ENCODE measurements at places on chromosomes 6 and 20.

- no peak for DNase-seq
Measured at GRCh38 chr20:48794360-48794759, 33.4 kb downstream of the PREX1 start.

DNA sequence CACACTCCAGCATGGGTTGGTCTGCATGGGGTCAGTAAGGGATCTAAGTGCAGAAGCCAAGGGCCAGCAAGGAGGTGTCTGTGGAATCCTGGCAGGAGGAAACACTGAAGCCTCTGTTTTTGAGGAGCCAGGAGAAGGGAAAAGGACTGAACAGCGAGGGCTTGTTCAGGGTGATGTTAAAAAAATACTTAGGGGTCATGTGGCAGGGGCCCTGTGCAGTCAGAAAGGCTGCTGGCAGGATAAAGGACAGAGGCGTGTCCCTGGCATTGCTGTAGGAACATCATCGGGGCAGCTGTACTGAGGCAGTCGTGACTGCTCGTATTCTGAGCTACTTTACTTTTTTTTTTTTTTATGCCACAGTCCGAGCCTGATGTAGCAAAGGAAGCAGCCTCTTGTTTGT, 127.1 kb upstream of the ZFP64 start:
- no peak for DNase-seq

DNA sequence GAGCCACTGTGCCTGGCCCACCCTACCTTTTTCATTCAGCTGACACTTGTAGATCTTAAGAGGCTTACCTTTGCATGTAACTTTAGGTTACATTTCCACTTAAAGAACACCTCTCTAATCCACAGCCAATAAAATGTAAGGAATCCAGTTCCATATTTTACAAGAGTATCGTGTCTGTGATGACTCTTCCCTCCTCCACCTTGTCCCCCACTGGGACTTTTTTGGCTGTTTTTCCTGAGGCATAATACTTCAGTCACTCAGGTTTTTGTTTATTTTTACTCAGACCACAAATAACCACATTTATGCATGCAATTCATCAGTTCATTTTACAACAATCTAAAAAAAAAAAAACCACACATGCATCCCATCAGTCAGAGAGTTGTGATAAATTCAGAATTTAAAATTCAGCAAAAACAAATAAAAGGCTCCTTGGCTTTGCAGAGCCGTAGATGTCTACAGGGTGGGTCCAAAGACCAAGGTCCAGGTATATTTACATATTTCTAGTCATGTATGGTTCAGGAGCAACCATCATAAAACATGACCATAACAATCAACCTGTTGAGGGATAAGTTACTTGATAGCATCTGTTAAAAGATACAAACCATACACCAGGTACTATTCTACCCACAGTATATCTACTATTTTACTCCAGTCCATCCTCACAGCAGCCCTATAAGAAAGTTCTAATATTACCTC, 9.9 kb downstream of the ATXN1 start:
- DNase-seq: no peak

GRCh38 chr6:128882560-128882959, 378 bp upstream of the LAMA2 start:
- DNase-seq: no peak

DNA sequence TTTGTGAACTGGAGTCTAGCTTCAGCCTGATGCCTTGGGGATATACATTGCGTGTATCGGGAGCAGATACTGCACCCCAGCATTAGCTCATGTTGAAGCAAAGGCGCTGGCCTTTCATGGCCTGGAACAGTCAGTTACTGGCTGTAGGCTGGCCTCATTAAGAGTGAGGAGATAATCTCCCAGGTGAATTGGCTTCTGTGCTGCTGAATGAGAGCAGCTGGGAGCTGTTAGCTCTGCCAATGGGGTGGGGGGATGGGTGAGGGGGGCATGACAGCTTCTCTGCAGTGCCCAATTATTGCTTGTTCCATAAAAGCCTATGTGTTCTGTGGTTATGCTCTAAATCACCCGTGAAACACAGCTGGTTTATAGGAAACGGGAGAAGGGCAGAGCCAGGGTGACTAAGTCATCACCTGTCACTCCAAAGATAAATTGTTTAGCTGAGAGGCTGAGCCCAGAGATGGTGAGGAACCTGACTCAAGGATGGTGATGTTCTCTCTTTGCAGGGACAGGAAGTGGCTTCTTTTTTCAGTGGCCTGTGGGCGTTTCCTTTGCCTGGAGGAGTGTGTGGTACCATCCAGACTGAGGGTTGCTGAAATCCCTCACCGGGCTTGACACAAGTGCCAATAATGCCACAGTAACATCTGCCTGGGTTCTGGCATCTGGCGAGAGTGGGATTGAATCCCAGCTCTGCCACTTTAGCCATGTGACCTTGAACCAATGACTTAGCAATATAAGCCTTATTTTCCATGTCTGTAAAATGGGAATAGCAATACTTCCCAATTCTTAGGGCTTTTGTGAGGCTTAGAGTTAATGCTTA, 170.8 kb downstream of the BCAS1 start:
- peak; percentile 77 for DNase-seq

DNA sequence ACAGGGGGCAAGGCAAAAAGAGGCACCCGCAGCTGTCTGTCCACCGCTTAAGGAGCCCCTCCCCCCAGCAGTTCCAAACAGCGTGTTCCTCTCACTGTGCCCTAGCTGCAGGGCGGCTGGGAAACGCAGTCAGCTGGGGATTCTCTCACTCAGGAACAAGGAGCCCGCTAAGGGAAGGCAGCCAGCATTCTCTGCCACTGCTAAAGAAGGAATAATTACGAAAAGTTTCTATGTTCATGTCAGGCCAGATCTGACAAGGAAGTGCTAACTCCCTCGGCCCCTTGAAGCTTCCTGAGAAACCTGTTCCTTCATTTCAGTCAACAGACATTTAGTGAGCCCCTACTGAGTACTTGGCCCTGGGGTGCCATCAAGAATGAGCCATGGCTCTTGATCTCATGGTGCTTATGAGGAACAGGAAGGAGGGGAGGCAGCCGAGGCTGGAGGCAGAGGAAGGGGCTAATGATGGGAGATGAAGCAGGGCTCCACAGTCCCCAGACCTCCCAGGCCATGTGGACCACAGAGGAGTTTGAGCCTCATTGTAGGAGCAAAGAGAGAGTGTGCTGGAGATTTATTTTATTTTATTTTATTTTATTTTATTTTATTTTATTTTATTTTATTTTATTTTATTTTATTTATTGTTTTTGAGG, 101.7 kb upstream of the PMEPA1 start:
- DNase-seq: no peak

GRCh38 chr6:163468738-163469137, 54.2 kb downstream of the QKI start:
- DNase-seq: no peak

- no peak for DNase-seq
Measured at GRCh38 chr6:163627274-163628062, 212.9 kb downstream of the QKI start.
